NCI-H2081 (cell line): ENCODE measurements at places on chromosomes 1 and 21.
A peak's percentile ranks its signal among the peaks of the same experiment; 100 is the strongest.

- DNase-seq: peak; percentile 50
These were observed 72.9 kb downstream of the RPS6KA1 start for GRCh38 chr1:26602378-26602959.

DNA sequence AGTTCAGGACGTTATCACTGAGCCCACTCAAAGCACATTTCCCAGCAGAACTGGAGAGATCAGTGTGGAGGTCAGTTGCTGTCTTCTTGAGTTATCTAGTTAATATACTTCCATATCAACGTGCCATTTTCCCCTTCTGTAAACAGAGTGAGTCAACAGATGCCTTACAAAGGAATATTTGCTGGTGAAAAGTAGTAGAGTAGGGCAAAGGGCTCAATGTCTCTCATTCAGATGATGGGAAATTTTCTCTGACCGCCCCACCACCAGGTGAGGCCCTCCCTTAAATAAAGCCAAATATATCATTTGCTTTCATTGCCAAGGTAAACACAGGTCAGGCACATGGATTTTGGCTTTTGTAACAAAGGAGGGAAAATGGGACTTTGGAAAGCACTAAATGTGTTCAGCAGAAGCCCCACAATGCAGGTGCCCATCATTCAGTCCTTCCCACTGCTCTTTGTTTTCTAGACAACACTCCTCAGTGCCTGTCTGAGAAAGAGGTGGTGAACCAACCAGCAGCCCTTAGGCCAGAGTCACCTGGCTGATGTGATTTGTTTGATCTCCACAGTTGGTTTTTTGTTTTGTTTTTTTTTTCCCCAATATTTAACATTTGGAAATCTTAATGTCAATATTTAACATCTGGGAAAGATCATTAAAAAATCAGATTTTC lies 40.5 kb upstream of the SAMD13 start:
- peak; percentile 95 for DNase-seq

- DNase-seq: no peak
These were observed 4.4 kb upstream of the PYCR2 start for GRCh38 chr1:225928186-225929175.

- DNase-seq: no peak
These were observed 20.5 kb upstream of the CD2 start for GRCh38 chr1:116733476-116734365.

DNA sequence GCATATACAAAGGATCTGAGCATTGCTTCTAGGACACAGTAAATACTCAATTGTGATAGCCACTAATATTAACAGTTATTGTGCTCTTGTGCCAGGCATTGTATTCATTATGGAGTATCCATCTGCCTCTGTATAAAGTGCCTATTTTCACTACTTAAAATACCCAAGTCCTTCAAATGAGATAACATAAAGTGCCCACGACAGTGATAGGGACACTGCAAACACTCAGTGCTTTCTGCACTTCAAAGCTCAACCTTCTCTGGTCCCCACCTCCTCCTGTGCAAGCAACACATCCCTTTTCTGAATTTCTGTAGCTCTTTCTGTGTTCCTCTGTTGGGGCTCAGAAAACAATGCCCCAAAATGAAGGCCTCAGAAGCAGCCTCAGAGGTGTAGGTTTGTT lies 6.6 kb upstream of the DDAH1 start:
- no peak for DNase-seq

DNA sequence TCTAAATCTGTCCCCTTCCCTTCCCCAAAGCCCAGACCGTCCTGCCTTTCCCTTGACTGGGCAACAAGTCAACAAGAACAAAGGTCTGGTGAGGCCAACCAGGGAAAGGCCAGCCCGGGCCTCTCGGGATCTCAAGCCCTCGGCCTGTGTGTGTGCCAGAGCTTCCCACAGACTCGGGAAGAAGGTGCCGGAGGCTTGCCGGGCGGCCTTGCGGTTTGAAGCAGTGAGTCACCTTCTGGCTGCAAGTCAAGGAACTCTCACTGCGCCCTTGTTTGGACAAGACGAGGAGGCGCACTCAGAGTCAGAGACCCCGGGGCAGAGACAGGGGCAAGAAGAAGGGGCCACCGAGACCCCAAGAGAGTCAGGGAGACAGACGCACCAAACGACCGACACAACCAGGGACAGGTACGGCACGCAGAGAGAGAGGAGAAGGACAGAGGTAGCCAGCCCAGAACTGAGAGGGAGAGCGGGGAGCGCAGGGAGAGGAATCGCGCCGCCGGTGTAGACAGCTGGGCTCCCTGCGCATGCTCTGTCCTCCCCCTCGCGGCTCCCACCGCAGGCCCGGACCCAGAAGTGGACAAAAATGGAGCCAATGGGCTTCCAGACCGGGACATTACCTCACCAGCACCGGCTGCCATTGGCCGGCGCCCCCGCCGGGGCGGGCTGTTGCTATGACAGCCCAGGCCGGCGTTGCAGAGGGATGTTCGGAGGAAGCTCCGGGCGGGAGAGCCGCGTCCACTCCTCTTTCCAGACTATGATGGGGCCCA lies 66.6 kb upstream of the LAPTM5 start:
- DNase-seq: peak; percentile 96

DNA sequence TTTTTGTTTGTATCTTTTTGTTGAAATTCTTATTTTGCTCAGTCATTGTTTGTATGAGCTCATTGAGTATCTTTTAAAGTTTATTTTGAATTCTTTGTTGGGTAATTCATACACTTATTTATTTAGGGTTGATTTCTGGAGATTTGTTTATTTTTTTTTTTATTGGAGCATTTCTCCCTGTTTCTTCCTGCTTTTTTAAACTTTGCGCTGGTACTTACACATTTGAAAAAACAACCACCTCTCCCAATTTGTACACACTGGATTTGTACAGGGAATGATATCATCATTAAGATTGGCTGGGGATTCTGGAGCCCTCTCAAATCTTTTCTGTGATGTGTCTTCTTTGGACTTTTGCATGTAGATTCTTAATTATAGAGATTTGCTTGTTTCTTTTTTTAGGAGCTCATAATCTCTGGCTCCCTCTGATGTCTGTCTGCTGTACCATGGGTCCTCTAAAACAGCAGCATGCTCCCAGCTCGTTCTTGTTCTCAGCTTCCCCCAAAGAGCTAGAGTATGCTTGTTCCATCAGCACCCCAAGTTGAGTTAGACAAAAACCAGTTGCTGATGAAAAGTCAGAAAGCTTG lies 310.7 kb downstream of the DUSP10 start:
- DNase-seq: peak; percentile 6

GRCh38 chr1:169364948-169365347 lies 2.6 kb downstream of the NME7 start:
- DNase-seq: no peak

DNA sequence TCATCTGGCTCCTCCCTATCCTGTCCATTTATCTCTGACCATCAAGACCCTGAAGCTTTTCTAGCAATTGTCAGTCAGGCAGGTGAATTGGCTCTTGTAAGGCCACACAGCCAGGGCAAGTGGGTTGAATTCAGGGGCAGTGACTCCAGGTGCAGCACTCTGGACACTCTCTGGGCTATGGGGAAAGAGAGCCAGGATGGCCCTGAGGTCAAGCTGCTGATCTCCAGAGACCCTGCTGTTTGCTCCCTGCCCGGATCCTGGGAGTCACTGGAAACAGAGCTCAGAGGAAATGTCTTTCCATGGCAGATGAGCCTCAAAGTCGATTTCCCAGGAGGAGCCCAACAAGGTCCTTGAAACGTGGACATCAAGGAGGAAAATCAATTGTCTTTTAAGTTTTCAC lies 184.4 kb downstream of the C1orf94 start:
- no peak for DNase-seq

GRCh38 chr21:36156815-36157670 lies at the start of gene DOP1B:
TSS of gene DOP1B (plus strand) at chr21:36156824. CDS start at chr21:36164734, 7,910 bp downstream.
- DNase-seq: no peak

- no peak for DNase-seq
These were observed 16.6 kb downstream of the SLC9A1 start for GRCh38 chr1:27138368-27138767.

DNA sequence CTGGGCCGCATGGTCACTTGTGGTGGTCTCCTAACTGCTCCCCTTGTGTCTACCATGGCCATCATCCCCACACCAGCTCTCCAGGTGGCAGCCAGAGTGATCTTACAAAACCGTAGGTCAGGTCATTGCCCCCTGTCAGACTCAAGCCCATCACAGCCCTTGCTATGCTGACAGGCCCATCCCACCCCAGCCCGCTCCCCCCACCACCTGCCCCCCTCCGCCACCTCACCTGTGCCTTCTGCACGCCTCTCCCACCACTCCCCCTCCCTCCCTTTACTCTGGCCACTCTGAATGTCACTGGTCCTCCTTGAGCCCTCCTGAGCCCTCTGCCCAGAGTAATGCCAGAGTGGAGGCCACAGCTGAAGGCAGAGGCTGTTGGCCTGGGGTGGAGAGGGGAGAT lies 28.5 kb downstream of the TEX35 start:
- no peak for DNase-seq

GRCh38 chr1:115669886-115670285 lies 28.1 kb downstream of the VANGL1 start:
- no peak for DNase-seq

GRCh38 chr1:60890664-60891063 lies 191.7 kb upstream of the NFIA start:
- no peak for DNase-seq

- no peak for DNase-seq
These were observed 29.0 kb downstream of the GRHL3 start for GRCh38 chr1:24348196-24348595.

- no peak for DNase-seq
These were observed 22.9 kb downstream of the DYRK1A start for GRCh38 chr21:37389456-37389855.

DNA sequence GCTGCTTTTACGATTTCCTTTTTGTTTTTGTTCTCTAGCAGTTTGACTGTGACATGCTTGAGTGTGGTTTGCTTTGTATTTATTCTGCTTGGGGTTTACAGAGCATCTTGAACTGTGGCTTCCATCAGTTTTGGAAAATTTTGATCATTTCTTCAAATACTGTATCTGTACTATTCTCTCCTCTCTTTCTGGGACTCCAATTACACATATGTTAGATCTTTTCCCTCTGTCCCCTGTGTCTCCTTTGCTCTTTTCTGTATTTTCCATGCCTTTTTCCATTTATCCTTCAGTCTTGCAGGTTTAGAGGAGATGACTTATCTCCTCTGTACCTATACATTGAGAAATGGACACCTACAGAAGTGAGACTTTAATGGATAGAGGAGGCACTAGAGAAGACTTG lies 31.7 kb downstream of the COQ8A start:
- no peak for DNase-seq

DNA sequence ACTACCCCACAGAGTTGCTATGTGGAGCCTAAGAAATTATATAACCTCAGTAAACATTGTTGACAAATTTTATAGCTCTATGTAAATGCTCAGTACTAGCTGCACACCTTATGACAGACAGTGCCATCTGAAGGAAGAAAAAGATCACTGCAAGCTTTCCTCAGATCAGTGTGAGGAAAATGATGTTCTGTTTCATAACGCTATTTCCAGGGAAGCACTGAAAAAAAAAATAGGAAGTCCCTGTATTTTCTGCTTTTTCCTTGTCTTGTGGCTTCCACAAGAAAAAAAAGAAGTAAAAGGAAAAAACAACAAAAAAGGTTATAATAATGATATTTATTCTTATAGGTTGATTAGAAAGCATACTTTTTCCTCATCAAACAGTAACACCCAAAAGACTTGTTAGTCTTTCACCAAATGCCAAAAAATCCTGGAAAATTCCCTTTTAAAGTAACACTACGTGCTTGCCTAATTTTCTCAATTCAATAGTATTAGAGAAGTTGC lies 23.2 kb downstream of the LYST start:
- peak; percentile 77 for DNase-seq

DNA sequence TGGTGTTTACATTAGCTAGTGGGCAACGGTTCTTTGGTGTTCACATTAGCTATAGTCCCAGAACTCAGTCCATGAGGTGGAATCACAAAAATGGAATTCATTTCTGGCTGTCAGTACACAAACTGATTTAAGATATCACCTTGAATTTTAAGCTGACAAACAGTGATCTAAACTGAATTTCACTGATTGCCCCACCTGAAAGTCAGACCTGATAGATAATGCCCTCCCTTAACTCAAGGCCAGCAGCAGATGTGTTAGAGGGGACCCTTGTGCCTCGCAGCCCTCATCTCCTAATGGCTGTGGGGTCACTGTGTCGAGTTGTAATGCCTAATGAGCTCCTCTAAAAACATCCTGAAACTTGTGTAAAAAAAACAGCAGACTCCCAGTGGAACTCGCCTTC lies 8.6 kb downstream of the ARF1 start:
- DNase-seq: no peak

GRCh38 chr1:192703283-192704206 lies 67.6 kb downstream of the RGS13 start:
- no peak for DNase-seq

GRCh38 chr1:38336301-38336923 lies 289.8 kb upstream of the POU3F1 start:
- DNase-seq: no peak

DNA sequence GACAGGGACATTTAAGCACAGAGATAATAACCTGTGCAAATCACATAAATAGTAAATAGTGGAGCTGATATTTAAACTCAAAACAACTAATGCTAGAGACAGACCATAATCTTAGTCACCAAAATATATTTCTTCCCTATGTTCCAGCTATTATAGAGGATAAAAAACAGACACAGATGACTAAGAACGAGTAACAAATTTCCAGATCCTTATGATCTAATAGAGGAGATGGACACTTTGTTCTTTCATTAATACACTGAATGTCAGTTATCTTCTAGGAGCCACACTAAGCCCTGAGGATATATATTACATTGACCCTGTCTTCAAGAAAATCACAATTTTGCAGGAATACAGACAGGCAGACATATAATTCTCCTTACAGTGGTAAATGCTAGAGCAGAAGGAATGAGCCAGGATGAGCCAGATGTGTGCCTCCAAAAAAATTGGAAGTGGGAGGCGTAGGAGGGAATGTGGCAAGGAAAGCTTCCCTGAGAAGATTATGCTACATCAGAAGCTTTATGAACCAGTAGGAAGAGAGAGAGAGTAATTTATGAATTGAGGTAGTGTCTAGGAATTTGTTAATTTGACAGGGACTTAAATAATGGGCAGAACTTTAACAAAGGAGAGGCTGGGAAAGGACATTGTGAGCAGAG lies 395.4 kb upstream of the BEND5 start:
- DNase-seq: no peak

DNA sequence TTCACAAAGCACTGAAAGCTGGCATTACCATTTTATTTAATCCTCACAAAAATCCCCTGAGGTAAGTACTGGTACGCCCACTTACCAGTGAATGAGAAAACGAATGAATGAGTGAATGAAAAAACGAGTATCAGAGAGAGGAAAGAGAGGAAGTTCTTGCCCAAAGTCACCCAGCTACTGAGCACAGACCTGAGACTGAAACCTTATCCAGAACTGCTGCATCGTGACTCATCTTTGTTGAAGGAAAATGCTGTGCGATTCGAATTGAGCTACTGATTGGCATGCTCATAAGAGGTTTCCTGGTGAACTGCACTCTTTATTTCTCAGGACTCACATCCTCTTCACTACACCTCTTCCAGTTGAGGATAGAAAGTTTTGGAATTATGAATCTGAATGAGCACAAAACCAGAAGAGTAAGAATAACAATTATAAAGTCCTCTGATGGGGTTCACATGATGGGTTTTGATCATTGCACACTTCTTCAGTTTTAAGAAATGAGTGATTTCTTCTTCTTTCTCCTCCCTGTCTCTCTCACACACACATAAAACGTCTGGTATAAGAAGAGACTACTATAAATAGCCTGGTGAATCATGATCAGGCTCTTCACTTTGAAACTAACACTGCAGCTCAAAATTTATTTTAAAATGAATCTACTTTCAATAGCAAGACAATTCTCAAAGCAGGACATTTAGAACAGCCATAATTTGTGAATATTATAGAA lies 32.1 kb downstream of the IL12RB2 start:
- no peak for DNase-seq

GRCh38 chr1:221141096-221141495 lies 261.9 kb downstream of the HLX start:
- DNase-seq: no peak
